ENCODE measurements at places on chromosomes 2 and 18.

DNA sequence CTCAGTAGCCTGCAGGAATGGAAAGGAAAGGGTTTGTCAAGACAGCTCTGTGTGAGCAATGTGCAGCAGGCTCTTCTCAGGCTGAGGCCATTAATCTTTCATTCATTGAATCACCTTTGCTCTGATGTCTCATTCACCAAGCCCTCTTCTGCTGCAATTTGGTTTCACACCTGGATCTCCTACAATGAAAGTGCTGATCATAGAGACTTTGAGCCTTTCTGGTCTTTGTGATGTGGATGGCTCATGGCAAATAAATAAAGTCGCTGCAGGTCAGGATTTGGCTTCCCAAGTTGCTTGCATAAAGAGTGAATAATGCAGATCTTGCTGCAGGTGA is 95.8 kb upstream of the SPRED2 start:
- no peak for DNase-seq

DNA sequence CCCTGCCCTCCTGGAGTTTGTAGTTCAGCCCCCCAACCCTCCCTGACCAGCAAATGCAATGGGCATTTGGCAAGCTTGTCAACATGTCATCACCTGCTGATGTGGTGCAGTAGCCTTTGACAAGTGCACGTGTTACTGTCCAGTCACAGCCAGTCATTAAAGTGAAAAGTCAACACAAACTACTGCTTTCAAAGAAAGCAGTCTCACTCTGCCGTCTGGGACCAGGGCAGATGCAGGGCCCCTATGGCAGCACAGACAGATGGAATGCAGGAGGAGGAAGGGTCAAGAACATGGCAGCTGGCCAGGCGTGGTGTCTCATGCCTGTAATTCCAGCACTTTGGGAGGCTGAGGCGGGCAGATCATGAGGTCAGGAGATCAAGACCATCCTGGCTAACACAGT is 222.4 kb upstream of the OSR1 start:
- DNase-seq, result no peak

- DNase-seq, result no peak
Observed at GRCh38 chr2:217182926-217183325, 323.1 kb upstream of the TNP1 start.

GRCh38 chr18:55983433-55983832 is 395.4 kb upstream of the TCF4 start:
- no peak for DNase-seq

GRCh38 chr2:45731141-45731540 is 79.7 kb downstream of the PRKCE start:
- DNase-seq, result no peak

Measured in CD4-positive, alpha-beta T cell (primary cell).